B cell (primary cell): ENCODE measurements at places on chromosomes 1 and 21.

DNA sequence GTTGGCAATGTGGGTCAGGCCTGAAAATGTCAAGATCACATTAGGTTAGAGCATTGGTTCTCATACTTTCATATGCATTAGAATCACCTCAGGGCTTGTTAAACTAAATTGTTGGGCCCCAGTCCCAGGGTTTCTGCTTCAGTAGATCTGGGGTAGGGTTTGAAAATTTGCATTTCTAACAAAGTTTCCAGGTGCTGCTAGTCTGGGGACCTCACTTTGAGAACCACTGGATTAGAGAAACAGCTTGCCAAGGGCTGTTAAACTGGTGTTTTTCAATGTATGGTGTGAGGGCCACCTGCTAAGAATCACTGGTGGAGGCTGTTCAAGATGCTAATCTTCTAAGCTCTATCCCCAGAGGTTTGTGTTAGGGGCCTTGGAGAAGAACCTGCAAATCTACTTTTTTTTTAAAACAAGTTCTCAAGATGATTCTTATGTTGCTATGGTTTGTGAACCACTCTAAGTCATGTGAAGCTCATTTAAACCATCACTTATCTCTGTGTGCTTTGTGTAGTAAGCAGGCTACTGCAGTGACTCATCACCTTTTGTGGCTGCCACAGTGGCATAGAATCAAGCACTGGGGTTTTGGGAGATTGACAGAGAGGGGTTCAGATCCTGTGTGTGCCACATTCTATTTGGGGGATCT lies 152.2 kb downstream of the S1PR1 start:
- DNase-seq, result peak; percentile 57

- no peak for DNase-seq
These were observed 92.2 kb downstream of the CD58 start for GRCh38 chr1:116478621-116479020.

DNA sequence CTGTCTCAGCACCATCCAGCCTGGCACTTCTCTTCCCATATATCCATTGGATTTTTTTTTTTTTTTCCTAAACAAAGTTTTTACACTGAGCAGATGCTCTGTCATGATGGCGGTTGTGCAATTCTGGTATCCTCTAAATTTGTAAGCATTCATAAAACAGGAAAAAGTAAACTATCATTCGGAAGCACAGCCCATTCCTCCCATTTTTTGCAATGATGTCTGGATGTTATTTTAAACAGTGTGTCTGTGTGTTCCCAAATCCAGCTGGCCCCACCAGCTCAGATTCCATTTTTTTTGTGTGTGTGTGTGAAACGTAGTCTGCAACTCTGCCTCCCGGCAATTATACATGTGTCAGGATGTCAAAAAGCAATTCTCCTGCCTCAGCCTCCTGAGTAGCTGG lies 33.5 kb downstream of the PDPN start:
- no peak for DNase-seq

DNA sequence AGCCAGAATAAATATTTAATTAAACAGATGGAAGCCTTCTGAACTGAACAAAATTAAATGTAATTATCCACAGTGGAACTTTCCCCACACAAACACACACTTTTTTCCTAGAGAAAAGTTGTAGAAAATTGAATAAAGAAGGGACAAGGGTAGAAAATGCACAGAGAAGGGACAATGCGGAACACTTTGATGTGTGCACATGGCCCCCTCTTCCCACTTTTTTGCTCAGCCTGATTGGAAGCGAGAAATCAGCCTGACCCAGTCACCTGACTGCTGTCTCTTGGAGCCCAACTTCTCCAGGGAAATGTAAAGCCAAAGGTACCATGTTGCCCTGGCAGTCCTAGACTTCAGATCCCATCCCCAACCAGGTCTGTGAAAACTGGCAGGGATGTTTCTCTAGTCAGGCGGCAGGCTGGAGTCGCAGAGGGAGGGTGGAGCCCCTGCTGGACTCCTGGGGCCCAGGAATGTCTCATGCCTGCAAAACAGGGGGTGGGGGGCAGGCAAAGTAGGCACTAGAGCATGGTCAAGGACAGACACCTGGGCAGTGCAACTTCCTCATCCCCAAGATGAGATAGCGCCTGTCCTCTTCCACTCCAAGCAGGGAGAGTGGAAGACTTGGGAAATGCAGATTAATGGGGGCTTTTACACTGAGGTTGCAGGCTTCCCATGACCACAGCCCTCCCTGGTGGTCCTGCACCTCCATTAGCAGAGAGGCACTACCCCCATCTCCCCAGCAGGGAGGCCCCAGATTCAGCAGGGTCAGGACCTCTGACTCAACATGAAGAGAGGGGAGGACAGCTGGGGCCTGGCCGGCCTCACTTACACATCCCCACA lies 2.8 kb downstream of the CERS2 start:
- DNase-seq, result no peak

- no peak for DNase-seq
These were observed 4.5 kb downstream of the LIN9 start for GRCh38 chr1:226304291-226304955.

DNA sequence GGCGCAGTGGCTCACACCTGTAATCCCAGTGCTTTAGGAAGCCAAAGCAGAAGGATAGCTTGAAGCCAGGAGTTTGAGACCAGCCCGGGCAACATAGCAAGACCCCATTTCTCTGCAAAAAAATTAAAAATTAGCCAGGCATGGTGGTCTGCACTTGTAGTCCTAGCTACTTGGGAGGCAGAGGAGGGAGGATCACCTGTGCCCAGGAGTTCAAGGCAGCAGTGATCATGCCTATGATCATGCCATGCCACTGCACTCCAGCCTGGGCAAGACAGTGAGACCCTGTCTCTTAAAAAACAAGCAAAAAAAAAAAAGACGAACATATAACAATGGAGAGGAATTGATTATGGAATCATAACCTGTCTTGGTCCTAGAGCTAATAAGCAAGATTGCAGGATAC lies 45.1 kb downstream of the FBXO42 start:
- DNase-seq, result no peak

GRCh38 chr21:26732432-26733221 lies 112.6 kb downstream of the ADAMTS1 start:
- DNase-seq, result peak; percentile 26

GRCh38 chr1:199855580-199855979 lies 171.9 kb upstream of the NR5A2 start:
- no peak for DNase-seq

- peak; percentile 40 for DNase-seq
These were observed 709 bp upstream of the FBXO42 start for GRCh38 chr1:16352842-16353535.

- DNase-seq, result no peak
These were observed 522.6 kb upstream of the PLXNA2 start for GRCh38 chr1:208766832-208767231.

- DNase-seq, result no peak
These were observed 24.4 kb upstream of the NDC1 start for GRCh38 chr1:53862507-53862906.

DNA sequence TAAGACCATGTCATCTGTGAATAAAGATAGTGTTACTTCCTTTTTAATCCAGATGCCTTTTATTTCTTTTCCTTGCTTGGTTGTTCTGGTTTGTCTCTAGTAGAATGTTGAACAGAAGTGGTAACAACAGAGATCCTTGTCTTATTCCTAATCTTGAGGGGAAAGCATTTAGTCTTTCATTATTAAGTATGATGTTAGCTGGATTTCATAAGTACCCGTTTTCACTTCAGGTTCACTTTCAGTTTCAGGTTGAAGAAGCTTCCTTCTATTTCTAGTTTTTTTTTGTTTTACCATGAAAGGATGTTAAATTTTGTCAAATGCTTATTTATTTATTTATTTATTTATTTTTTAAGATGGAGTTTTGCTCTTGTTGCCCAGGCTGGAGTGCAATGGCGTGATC lies 22.3 kb upstream of the AGPAT3 start:
- DNase-seq, result peak; percentile 52

DNA sequence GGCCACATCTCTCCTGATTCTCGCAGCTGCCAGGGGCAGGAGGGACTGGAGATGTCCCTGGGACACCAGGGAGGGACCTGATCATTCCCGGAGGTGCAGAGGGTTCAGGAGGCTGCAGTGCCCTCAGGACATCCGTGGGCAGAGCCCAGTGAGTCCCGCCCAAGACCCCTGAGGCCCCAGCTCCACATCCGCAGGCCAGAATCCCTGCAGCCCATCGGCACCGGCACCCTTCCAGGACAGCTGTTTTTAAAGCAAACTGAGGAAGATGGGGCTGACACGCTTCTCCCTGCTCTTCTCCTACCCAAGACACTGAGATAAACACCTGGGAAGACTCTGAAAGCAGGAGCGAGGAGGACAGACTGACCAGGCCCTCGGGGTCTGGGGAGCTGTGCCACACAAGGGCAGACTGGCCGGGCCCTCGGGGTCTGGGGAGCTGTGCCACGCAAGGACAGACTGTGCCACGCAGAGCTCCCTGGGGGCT lies 25.5 kb downstream of the SLC19A1 start:
- no peak for DNase-seq

DNA sequence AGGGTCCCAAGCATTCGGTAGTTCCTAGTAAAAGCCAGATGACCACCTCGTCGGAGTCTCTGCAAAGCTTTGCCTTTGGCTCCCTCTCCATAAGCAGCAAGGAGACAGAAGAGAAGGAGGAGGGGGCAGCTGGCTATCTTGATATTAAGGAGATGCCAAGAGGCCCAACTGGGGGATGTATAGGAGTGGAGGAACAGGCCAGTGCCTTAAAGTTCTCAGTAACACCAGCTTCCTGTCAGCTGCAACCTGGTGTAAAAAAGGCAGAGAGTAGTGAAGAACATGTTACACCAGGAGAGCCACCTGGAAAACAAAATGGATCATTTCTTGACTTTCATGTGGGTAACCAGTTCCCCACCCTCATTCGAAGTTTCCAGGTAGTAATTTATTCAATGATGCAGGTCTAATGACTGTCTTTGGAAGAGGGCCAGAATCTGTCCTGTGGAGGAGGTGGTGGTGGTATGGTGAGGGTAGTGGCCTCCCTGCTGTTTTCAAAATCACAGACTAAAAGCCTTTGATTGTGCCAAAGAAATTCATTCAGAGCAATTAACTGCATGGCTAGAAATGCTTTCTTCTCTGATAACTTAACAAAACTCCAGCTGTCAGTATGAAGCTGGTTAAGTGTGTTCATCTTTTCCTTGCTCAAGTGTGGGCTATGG lies 27.3 kb downstream of the TMEM200B start:
- no peak for DNase-seq

GRCh38 chr21:43910460-43910859 lies 45.4 kb downstream of the AGPAT3 start:
- DNase-seq, result no peak

DNA sequence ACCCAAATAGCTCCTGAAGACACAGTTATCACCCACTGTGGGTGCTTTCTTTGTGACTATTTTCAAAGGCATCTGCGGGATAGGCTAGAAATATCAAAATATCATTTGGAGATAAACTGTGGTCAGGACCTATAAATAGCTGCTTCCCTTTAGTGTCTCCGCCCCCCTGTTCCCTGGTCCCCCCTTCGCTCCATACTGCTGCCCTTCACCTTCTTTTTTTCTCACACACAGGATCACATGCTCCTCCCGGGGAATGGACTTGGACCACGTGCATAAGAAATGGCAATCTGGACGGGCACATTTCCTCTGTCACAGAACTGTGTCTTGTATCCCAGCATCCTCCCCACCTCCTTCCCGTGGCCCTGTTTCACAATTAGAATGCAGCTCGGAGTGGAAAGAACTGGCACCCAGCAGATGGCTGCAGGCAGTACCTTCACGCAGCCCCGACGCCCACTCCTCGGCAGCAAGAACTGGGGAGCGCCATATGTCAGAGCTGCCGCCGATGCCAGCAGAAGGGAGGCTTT lies 68.8 kb upstream of the SSX2IP start:
- DNase-seq, result no peak

DNA sequence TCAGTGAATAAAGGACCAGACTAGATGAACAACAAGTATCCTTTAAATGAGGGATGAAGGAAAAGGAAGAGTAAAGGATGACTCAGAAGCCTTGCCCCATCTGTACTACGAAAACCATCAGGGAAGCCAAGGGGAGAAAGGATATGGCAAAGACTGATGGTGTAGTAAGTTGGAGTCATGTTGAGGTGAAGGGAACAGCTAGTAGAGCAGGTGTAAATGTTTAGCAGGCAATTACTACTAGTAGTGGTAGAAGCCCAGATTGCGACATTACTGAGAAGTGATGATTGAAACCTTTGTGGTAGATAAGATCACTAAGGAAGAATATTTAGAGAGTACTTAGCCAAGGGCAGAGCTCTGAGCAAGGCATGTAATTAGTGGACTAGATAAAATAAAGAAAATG lies 84.0 kb downstream of the PHTF1 start:
- DNase-seq, result no peak

DNA sequence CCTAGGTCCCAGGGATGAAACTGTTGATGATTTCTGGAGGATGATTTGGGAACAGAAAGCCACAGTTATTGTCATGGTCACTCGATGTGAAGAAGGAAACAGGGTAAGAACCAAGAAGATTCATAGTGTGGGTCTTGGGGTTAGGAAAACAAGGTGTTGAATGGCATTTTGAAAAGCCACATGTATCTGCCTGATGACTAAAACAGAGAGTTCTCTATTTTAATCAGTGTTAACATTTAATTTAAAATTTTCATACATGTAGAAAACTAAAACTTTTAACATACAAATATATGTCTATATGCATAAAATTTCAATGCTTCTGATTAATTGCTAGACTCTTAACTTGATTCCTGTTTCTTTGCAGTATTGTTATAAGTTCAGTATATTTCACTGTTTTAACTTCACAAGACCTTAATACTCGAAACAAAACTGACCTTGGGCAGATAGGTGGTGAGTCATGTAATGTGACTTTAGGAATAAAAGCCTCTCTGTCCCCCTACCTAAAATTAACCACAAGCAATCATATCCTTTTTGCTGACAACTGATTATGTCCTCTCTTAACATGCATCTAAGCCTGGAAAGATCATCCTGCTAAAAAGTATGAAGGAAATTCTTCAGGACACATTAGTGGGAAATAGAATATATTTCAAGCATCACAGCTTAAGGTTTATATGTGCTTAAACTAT lies 95.6 kb downstream of the PTPRC start:
- no peak for DNase-seq

DNA sequence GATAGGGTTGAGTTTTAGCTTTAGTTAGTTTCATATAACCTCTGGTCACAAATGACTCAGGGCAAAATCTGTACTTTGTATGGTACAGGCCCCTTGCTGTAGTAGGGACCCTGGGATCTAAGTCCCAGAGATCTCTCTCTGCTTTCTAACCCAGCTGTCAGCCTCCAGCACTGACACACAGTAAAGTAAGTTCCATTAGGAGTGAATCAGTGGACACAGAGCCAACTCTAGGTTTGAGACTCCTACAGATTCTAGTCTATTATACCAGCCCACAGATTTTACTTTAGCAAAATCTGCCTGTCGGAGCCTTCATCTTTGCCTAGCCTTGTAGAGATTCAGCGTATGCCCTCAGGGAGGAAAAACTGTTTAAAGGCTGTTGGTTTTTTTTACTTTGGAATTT lies 52.5 kb downstream of the ANGPTL1 start:
- DNase-seq, result no peak

GRCh38 chr1:22600071-22600816 lies 36.2 kb upstream of the C1QA start:
- no peak for DNase-seq

GRCh38 chr21:44458971-44459711 lies 3.8 kb downstream of the LRRC3 start:
- no peak for DNase-seq
